ENCODE measurements at places on chromosomes 11 and 22.

- no peak for DNase-seq
These were observed 7.2 kb downstream of the SHISA8 start for GRCh38 chr22:41907436-41908401.

- no peak for DNase-seq
These were observed 699 bp downstream of the AIFM3 start for GRCh38 chr22:20967697-20968211.

GRCh38 chr22:26442086-26442756 is 13.2 kb downstream of the ASPHD2 start:
- no peak for DNase-seq

GRCh38 chr11:96736601-96737000 is 346.8 kb downstream of the JRKL start:
- DNase-seq = no peak

- DNase-seq = no peak
These were observed 117.2 kb upstream of the MTNR1B start for GRCh38 chr11:92852229-92852628.

DNA sequence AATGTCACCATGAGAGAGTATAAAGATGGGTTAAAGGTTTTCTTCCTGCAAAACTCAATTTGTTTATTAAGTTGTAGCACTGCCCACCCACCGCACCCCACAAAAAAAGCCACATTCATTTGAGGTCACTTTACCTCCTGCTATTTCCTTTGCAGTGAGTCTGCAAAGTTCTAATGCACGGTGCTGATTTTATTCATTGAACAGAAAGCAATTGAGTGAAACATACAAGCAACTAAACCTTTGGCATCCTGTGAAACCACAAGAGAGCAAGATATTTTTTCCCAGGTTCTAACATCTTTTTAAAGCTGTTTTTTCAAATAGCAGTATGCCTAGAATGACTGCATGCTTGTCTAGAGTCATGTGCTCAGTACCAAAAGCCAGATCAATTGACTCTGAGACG is 39.0 kb downstream of the RRAS2 start:
- DNase-seq = no peak
